ENCODE measurements at places on chromosomes 13 and 19.

GRCh38 chr19:31127134-31127967 is 221.9 kb downstream of the TSHZ3 start:
- peak; percentile 67 for DNase-seq

DNA sequence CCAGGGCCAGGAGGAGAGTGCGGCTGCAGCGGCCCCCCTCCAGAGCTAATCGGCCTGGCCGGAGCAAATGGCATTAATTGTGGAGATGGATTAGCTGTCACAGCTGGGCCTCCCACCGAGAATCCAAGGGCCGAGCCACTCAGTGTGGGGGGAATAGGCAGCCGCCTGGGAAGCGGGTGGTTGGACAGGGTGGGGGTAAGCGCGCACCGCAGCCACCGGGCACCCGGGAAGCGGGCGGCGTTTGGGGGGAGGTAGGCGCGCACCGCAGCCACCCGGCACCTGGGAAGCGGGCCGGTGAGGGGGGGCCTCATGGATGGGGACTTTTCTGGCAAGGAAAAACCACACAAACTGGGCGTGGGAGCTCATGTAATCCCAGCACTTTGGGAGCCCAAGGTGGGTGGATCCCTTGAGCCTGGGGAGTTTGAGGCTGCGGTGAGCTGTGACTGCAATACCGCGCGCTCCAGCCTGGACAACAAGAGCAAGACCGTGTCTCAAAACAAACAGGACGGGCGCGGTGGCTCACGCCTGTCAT is 9.7 kb downstream of the R3HDM4 start:
- no peak for DNase-seq

DNA sequence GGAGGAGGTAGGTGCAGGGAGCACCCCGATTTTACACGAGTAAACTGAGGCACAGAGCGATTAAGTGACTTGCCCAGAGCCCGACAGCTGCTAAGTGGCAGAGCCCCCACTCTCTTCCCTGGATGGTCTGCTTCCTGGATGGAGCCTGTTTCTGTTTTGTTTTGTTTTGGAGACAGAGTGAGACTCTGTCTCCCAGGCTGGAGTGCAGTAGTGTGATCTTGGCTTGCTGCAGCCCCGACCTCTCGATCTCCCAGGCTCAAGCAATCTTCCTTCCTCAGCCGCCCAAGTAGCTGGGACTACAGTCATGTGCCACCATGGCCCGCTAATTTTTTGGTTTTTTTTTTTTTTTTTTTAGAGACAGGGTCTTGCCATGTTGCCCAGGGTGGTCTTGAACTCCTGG is 17.3 kb downstream of the BICRA start:
- DNase-seq = no peak

- no peak for DNase-seq
Observed at GRCh38 chr13:77715233-77715891, 17.9 kb downstream of the SLAIN1 start.

GRCh38 chr13:95497381-95497807 is 55.1 kb upstream of the CLDN10 start:
- peak; percentile 81 for DNase-seq

Data from cardiac septum (tissue), 1 donor.